ENCODE measurements at places on chromosomes 5 and 9. TPM values are rescaled to one million over a fixed set of nuclear protein-coding genes. Genes with fewer than 3 reads are reported as not detected.

DNA sequence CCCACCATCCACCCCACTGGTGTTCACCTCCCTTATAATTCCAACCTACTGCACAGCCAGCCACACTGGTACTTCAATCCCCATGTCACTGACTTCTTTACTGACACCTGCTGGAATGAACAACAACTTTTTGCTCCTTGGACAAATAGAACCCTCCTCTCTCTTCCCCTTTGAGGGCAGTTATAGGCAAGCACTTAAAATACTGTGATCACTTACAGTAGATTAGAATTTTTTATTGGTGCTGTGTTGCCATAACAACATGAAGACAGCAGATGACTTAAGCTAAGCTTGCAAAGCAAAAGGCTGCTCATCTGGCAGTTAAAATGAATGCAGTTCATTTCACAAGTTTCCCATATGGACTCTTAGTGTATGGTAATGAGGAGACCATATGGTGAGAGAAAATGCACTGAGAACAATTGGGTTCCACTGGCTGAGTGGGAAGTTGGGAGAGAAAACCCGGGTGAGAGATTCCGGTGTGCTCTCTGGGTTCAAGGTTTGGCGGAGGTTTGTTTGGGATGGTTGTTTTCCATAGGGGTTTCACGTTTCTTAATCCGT is 374.3 kb downstream of the EBF1 start:
- no peak for DNase-seq

GRCh38 chr9:114288193-114289091 is 34.5 kb upstream of the ORM1 start:
- DNase-seq: peak; percentile 84

GRCh38 chr5:107696498-107696897 is 25.8 kb upstream of the EFNA5 start:
- DNase-seq: no peak

GRCh38 chr9:106653213-106653612 is 209.8 kb upstream of the ZNF462 start:
- no peak for DNase-seq

DNA sequence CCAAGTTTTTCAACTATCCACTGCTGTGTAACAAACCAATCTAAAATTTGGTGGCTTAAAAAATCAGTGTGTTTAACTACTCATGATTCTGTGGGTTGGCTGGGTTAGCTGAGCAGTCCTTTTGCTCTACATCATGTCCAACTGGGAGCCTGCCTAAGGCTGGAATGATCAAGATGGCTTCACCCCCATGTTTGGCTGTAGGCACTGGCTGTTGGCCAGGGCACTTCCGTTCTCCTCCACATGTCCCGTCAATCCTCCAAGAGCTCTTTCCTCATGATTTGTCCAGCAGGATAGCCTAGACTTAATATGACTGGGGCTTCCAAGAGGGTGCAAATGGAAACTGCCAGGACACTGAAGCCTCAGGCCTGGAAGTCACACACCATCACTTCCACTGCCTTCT is 17.0 kb upstream of the TSSK1B start:
- no peak for DNase-seq

- no peak for DNase-seq
These were observed 80.1 kb upstream of the PLEKHG4B start for GRCh38 chr5:11898-12297.

DNA sequence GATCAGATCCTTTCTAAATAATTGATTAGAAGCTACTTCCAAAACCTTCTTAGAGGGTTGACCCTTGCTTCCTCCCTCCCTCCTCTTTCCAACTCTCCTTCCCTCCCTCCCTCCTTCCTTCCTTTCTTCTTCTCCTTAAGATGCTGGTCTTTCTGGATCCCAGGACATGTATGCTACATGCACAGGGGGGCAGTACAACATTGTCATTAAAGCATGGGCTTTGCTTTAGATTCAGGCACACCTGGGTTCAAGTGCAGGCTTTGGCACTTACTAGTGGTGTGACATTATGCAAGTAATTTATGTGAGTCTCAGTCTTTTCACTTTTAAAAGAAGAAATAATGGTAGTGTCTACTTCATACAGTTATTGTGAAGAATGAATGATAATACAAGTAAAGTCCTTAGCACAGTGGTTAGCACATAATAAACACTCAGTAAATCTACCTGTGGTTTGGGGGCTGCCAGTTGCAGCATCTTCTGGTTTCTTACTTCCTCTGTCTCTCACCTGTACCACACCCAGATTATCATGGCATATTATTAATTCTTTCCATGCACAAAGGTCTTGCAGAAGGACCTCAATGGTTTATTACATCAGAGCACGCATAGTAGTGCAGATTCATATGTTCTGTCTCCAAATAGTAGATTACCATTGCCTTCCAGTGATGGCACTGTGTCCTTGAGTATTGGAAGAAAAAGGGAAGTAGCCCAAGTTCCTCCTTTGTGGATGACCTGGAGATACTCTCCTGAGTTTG is 154.1 kb downstream of the ARHGAP26 start:
- DNase-seq: no peak

DNA sequence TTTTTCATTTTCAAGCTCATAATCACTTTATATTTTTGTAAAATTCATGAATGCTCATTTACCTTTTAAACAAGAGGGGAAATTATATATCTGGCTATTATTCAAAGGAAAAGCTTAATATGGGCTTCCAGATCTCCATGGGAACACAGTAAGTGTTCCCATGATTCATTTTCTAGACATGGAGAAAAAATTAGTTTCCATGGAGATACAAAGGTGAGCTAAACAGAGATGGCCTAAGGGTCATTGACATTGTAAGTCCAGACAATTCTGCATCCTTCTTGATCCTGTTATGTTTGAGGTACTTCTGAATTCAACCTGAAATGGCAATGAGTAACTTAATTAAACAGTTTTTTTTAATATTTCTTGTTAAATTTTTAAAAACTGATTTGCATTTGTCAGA is 341.4 kb upstream of the PRR16 start:
- no peak for DNase-seq

Gene EXOSC2
- total RNA-seq: 13.5 TPM

- DNase-seq: no peak
These were observed 208.9 kb downstream of the HSPA4 start for GRCh38 chr5:133260715-133261114.

Gene AGGF1
- total RNA-seq: 12.0 TPM

- DNase-seq: no peak
These were observed 2.4 kb downstream of the N4BP3 start for GRCh38 chr5:178115814-178116142.

Gene LHFPL2
- 24.8 TPM for total RNA-seq

GRCh38 chr5:10536931-10537579 is 26.8 kb upstream of the ANKRD33B start:
- DNase-seq: no peak

DNA sequence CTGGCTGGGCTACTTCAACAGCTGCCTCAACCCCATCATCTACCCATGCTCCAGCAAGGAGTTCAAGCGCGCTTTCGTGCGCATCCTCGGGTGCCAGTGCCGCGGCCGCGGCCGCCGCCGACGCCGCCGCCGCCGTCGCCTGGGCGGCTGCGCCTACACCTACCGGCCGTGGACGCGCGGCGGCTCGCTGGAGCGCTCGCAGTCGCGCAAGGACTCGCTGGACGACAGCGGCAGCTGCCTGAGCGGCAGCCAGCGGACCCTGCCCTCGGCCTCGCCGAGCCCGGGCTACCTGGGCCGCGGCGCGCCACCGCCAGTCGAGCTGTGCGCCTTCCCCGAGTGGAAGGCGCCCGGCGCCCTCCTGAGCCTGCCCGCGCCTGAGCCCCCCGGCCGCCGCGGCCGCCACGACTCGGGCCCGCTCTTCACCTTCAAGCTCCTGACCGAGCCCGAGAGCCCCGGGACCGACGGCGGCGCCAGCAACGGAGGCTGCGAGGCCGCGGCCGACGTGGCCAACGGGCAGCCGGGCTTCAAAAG is 36.9 kb upstream of the TTC1 start:
- DNase-seq: no peak

All from vagina (tissue), 2 donors.